ENCODE measurements at places on chromosomes 16 and 17. TPM values are rescaled to one million over a fixed set of nuclear protein-coding genes. Genes with fewer than 3 reads are reported as not detected.

SMTNL2 gene
- total RNA-seq, result 1.5 TPM

DNA sequence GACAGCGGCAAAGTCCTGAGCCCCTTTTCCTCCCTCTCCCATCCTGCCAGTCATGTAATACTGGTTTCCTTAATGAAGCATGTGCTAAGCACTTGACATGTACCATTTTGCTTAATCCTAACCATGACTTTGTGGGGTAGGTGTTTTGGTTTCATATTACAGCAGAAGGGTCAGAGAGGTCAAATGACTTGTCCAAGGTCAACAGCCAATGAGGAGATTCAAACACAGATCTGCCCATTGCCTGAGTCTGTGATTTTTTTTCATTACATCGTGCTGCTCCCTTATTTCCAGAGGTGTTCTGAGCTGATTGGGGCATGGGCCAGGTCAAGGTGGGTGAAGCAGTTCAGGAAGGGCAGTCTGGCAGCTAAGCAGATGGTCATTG, 17.6 kb upstream of the PHF12 start:
- DNase-seq, result no peak
- no peak overlapping the region for H3K27ac ChIP-seq
- H3K27me3 ChIP-seq, result peaks cover 10% of the 10 kb centered on the region
- H3K4me3 ChIP-seq, result no peak overlapping the region

- peak; percentile 11 for DNase-seq
- no peak overlapping the region for H3K27ac ChIP-seq
- no peaks in the 10 kb centered on the region for H3K36me3 ChIP-seq
- no peaks in the 10 kb centered on the region for H3K4me1 ChIP-seq
- H3K4me3 ChIP-seq, result no peak overlapping the region
- no peaks in the 10 kb centered on the region for H3K27me3 ChIP-seq
Measured at GRCh38 chr17:83179374-83179773, 100.0 kb downstream of the METRNL start.

DNA sequence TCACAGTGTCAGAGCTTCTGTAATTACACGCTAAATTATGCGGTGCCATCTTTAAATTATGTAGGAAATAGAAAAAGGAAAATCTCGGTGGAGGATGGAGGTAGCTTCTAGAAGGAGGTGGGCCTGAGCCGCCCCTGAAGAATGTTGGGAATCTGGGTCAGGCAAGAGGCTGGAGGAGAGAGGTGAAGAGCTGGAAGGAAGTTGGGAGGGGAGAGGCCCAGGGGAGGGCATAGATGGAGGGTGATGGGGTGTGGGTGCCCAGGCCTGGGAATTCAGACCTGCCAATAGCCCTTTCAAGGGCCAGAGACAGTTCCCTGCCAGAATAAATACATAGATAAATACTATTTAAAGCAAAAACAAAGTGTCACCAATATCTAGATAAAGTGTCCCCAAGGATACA, 415.0 kb upstream of the HSBP1 start:
- no peak overlapping the region for H3K4me3 ChIP-seq
- DNase-seq, result no peak
- H3K4me1 ChIP-seq, result no peaks in the 10 kb centered on the region
- H3K27me3 ChIP-seq, result no peaks in the 10 kb centered on the region

DNA sequence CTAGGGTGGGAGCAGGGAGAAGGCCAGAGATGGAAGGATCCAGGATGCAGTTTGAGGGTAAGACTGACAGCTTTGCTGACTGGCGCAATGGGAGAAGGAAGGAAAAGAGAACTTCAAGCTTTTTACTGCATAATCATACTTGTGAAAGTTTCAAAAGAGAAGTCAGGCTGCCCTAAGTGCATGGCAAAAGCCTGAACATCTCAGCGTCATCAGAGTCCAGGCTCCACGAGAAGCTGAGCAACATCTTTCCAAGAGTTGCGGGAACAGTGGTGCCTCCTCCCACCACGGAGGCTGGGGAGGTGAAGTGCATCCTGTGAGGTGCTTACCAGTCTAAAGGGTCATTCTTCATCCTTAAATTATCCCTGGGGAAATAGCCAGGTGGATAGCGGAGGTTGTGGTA, 26.9 kb upstream of the SLC38A8 start:
- no peaks in the 10 kb centered on the region for H3K4me1 ChIP-seq
- H3K27ac ChIP-seq, result no peak overlapping the region
- no peaks in the 10 kb centered on the region for H3K36me3 ChIP-seq

DNA sequence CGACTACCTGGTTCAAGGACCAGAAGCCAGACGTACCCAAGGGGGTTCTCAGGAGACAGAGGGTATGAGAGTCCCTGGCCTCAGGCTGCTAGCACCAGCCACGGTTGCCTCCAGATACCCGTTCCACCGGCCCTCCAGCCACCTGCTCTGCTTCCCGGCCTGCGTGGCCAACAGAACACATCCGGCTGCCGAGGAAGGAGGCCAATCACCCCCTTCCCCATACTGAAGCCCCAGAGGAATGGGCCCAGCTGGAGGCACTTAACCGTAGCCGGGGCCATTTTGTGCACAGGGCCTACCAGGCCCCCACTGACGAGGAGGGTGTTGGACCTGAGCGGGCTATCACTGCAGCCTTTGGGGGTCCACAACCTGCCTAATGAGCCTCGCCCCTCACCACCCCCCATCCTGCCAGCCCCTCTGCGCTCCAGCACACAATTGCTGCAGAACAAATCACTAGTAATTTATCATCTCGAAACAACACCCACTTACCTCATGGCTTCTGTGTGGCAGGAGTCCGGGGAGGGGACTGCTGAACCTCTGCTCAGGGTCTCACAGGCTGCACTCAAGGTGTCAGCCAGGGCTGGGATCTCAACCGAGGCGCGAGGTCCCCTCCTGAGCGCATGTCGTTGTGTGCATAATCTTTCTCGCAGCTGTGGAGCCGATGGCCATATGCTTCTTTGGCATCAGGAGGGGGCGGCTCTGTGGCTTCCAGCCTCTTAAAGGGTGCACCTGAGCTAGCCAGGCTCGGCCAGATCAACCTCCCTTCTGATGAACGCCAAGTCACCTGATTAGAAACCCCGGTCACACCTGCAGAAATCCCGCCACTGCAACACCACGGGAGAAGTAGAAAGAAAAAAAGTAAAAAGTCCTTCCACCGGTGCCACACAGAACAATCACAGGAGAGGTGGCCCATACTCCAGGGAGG, 10.1 kb upstream of the KREMEN2 start:
- H3K27me3 ChIP-seq, result no peaks in the 10 kb centered on the region
- DNase-seq, result no peak
- no peaks in the 10 kb centered on the region for H3K4me1 ChIP-seq
- H3K4me3 ChIP-seq, result no peak overlapping the region
- H3K27ac ChIP-seq, result no peak overlapping the region
- no peaks in the 10 kb centered on the region for H3K36me3 ChIP-seq

SPNS3 gene
- not detected for total RNA-seq

FBXL16 gene
- total RNA-seq, result 5.7 TPM

All from tibial nerve (tissue), 4 donors.